ENCODE measurements at places on chromosomes 11 and 22.

DNA sequence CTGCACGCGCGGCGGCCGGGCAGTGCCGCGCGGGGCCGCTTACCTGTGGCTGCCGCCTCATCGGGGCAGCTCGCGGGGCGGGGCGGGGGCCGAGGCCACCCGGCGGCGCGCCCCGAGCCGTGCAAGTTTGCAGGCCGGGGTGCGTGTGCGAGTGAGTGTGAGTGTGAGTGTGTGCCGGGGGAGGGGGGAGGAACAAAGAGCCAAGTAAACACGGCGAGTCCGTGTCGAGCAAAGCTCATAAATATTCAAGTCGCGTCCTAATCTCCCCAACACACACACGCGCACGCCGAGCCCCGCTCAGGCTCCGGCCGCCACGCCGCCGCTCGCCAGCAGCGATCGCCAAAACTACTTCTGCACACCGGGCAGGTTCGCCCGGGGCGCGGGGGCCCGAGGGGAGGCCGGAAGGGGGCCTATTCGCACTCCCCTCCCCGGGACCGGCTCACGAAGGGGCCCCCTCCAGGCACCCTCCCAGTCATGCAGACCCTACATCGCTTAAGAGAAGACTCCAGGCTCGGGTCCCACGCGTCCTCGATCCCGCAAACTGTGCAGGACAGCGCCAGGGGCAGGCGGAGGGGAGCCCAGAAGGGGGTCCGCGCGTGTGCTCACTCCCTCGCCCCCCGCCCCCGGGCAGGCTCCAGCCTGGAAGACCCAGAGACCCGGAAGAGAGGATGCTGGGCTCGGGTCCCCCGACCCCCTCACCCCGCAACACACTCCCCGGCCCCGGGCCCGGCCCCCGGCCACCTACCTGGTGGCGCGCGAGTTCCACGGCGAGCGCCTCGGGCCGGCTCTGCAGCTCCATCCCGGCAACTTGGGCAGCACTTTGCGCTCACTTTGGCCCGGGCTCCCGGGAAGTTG is 827 bp downstream of the PHF21B start:
- no peak overlapping the region for H3K4me3 ChIP-seq
- no peak overlapping the region for H3K27ac ChIP-seq
- DNase-seq: peak; percentile 30
- no peaks in the 10 kb centered on the region for H3K36me3 ChIP-seq
- peaks cover 18% of the 10 kb centered on the region for H3K4me1 ChIP-seq

DNA sequence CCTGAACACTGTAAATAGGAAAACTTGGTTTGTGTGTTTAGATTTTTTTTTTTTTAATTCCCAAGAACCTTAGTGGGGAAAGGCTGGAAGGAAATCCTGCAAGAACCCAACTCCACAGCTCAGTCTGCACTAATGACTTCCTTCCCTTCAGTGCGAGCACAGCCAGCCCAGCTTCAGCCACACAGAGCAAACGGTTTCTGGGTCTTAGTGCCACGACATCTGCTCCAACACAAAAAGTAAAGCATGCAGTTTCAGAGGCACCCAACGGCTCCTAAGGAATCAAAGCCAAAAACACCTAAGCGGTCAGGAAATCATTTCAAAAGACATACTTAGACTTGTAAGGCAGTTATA is 236.1 kb downstream of the TTC28 start:
- peaks cover 35% of the 10 kb centered on the region for H3K4me1 ChIP-seq
- H3K36me3 ChIP-seq: no peaks in the 10 kb centered on the region
- no peaks in the 10 kb centered on the region for H3K27me3 ChIP-seq
- peak; percentile 94 for DNase-seq

DNA sequence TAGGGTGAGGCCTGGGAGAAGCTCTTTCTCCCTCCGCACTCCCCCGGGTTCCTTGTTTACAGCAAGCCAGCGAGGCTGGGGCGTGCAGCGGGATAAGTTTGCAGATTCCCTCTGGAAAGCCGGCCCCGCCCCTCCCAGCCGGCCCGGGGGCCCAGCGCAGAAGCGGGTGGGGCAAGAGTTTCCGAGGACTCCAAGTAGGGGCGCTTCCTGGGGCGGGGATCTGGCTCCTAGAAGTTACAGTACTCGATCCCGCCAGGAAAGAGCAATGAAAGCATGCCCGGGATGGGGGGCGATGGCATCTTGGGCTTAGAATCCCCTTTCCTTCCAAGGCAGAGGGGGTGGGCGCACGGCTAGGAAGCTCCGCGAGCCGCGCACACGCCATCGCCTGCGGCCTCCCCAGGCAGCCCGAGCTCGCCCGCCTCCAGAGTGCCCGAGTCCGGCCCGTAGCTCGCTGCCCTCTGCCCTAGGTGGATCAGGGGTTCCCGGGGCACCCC is 385 bp downstream of the TST start:
- H3K4me1 ChIP-seq: no peaks in the 10 kb centered on the region
- H3K4me3 ChIP-seq: peak overlapping the region; percentile 80
- DNase-seq: peak; percentile 86
- H3K27ac ChIP-seq: peak overlapping the region; percentile 94

DNA sequence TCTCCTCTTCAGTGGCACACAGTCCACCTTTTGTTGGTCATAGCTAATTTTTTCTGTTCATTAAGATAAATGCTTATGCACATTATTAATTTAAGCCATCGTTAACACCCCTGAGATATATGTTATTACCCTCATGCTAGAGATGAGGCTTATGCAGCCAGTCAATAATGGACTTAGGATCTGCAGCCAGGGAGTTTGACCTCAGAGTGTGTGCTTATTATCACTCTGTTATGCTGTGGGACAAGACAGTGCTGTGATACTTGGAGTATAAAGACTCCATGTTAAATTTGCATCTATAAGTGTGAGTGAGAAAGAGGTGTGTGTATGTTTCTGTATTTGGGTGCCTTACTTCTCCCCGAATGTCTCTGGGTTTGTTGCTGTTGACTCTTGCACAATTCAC is 969.3 kb downstream of the OPCML start:
- no peak for DNase-seq
- no peaks in the 10 kb centered on the region for H3K4me1 ChIP-seq
- H3K27ac ChIP-seq: no peak overlapping the region
- H3K4me3 ChIP-seq: no peak overlapping the region
- no peaks in the 10 kb centered on the region for H3K36me3 ChIP-seq

DNA sequence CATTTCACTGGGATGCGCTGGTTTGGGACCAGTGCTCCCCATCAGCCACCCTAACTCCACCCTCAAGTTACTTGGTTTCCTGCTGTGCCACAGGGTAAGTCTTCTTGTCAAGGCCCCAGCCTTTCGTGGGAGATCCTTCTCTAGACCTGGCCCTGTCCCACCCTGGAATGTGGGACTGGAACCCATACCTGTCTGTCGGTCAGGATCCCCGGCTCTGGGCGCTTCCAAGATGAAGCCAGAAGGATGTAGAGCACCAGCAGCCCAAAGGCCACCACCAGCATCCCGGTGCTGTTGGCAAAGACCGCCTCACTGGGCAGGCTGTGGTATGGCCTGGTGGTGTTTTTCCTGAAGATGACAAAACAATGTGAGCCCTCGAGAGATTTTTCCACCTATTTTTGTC is 10.9 kb downstream of the CYB561A3 start:
- no peak overlapping the region for H3K27ac ChIP-seq
- no peaks in the 10 kb centered on the region for H3K27me3 ChIP-seq
- H3K36me3 ChIP-seq: no peaks in the 10 kb centered on the region
- DNase-seq: no peak
- H3K4me1 ChIP-seq: no peaks in the 10 kb centered on the region
- no peak overlapping the region for H3K4me3 ChIP-seq

DNA sequence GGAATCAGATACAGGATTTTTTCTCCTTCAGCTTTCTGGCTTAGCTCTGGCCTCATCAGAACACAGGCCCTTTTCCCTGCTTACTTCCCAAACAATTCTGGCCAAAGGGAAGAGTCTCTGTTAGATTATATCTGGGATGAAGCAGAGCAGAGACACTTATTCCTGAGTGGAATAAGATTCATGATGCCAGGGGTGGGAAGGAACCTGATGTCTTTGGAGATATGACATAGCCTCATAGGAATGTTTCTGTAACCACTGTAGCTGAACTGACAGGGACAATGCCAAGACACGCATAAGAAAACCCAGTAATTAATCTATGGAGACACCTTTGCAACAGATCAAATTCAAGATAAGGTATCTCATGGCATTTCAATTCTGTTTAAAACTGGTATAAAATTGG is 177.1 kb upstream of the RAG2 start:
- H3K27ac ChIP-seq: no peak overlapping the region
- H3K4me1 ChIP-seq: no peaks in the 10 kb centered on the region
- no peaks in the 10 kb centered on the region for H3K36me3 ChIP-seq
- no peaks in the 10 kb centered on the region for H3K27me3 ChIP-seq
- H3K4me3 ChIP-seq: no peak overlapping the region
